SHP77 (cell line): ENCODE measurements at places on chromosomes 7 and 10.

DNA sequence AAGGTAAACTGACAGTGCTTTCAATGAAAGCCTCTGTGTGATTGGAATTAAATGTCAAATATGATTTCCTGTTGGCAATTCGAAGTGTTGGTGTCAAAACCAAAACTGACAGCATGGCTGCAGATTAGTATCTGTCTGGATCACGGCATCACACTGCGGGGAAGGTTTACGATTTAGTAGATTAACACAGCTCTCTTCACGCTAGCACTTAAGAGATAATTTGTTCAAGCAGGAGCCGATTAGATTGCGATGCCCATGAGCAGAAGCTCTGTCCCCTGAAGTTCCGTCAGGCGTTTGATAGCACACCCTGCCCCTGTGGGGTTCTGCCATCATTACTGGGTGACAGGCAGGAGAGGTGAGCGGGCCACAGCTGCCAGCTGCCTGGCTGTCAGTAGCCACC is 279.5 kb upstream of the AUTS2 start:
- no peak for DNase-seq

- no peak for DNase-seq
Observed at GRCh38 chr10:93392121-93392520, 90.0 kb downstream of the MYOF start.

GRCh38 chr10:76411729-76412435 is 980.5 kb downstream of the LRMDA start:
- no peak for DNase-seq

DNA sequence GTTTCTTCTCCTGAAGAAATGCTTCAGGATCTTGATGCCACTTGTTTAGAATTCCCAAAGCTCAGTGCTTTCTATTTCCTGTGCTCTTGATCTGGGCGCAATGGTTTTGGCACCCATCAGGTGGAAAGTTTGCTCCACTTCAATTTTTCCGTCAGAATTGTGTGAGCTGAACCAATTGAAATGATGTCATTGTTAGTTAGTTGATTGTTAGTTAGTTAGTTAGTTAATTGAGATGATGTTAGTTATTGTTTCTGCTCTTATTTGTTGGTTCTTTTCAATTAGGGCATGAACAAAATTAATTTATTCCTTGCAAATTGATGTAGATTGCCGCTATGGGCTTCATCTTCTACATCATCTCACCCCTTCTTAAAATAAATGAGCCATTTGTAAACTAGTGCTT is 252.6 kb downstream of the BAMBI start:
- no peak for DNase-seq

- DNase-seq: no peak
Observed at GRCh38 chr7:66899552-66900280, 21.3 kb upstream of the TMEM248 start.

GRCh38 chr7:150412518-150413488 is 33.7 kb downstream of the ZNF775 start:
- no peak for DNase-seq

DNA sequence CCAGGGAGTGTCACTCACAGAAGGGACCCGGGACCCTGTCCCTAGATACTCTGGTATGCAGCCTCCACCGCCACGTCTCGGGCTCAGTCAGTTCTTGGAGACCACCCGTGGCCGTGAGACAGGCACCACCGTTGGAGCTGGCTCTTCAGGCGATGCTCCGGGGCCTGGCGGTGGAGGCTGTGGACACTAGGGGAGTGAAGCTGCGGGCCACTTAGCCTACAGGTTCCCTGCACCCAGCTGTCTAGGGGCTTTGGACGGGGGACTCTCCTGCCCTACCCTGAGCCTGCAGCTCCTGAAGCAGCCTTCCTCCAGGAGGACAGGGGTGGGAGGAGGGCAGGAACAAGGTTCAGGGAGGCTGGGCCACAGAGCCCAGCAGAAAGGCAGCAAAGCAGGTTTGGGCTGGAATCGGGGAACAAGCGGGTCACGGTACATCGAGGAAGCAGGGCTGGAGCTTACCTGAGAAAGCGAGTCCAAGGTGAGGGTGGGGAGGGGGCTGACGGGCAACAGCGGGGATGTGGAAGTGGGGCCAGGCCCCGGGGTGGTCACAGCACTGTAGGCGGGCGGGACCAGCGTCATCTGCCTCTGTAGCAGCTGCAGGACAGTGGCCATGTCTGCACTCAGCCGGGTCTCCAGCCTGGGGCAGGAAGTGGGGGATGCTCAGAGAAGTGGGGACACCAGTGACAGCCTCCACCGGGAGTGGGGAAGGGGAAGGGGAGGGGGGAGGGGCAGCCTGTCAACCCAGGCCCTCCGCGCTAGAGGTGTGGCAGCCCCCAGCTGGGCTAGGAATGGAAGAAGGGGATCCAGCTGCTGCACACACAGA is 31.5 kb downstream of the KCNH2 start:
- DNase-seq: no peak

DNA sequence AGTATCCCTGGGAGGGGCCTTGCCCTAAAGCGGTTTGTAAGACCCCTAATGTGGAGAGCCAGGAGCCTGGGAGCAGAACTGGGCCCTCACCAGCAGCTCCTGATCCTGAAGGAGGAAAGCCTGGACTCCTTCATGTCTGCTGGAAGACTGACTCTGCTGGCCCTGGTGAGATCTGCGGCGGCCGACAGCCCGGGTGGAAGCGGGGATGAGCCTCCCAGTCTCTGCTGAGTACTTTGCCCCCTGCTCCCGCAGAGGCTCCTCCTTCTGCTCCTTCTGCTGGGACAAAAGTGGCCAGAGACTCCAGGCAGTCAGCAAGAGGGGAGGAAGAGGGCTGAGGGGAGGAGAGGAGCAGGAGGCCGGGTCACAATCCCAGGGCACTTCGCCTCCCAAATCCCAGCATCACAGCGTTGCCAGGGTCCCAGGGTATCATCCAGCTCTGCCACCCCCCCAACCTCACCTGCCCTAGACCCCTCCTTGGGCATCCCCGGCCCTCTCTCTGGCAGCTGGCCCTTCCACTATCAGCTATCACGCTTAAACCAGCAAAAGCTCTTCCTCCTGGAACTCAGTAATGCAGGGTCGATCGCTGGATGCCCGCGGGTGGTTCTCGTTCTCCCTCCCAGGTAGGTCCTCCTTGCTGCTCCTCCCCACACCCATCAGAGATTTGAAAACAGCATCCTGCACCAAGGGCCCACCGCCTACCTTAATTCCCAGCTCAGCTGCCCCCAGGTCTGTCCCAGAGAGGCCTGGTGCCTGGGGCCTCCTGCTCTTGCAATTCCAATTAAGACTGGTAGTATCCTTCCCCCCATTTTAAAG is 7.9 kb downstream of the TBATA start:
- no peak for DNase-seq

DNA sequence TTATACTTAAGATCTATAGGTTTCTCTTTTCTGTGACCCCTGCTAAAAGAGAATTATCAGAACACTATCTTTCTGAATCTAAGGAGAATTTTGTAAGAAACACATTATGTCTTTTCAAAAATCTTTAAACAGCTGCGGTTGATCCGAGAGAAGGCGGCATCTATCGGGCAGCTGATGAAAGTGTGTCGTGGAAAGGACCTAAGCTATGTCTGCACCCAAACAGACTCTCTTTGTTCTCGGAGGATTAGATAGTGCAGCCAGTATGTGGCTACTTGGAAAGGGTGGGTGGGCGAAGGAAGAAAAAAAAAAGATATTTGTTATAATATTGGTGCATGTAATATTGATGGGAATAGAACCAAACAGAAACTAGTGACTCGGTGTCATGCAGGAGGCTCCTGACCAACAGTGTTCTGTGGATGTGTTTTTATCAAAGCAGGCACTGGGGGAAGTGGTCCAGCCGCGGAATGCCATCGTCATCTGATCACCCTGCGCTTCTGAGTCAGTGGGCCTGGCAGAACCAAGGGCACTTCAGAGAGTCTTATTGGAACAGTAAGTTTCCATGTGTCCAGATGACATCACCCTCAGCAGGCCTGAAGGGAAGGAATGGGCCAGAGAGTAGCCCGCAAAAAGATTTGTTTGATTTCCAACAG is 509.7 kb upstream of the AKR1E2 start:
- no peak for DNase-seq

GRCh38 chr7:148701414-148701813 is 2.7 kb downstream of the CUL1 start:
- DNase-seq: no peak

GRCh38 chr10:33143160-33143728 is 185.2 kb upstream of the ITGB1 start:
- DNase-seq: no peak

DNA sequence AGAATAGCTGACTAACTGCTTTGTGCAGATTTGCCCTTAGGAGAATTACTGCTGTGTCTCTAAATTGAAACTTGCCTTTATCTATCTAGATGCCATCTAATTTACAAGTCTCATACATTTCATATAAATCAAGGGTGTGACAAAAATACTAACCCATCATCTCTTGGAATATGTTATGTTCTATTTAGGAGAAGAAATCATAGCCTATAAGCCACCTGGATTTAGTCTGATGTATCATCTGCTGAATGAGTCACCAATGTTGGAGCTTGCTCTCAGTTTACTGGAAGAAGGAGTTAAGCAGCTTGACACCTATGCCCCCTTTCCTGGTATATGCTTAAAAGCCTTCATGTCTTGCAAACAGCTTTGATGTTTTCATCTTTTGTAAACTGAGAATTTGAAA is 43.5 kb downstream of the NUP205 start:
- no peak for DNase-seq

DNA sequence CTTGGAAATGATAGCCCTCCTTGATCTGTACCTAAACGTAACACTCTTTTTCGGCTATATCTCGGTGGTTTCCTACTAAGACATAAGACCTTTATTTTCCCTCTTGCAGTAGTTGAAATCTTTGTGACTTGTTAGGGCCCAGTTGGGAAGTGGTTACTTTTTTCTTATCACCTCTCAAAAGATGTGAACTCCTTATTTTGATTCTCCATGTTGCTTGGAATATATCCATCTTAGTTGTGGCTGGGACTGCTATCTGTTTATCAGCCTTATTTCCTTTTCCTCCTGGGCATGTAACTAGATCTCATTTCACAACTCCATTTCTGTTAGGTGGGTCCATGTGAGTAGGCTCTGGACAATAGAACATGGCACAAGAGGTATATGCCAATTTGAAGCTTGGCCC is 4.1 kb upstream of the CPED1 start:
- no peak for DNase-seq

- DNase-seq: peak; percentile 20
Observed at GRCh38 chr7:126843336-126843735, 409.4 kb downstream of the GRM8 start.

DNA sequence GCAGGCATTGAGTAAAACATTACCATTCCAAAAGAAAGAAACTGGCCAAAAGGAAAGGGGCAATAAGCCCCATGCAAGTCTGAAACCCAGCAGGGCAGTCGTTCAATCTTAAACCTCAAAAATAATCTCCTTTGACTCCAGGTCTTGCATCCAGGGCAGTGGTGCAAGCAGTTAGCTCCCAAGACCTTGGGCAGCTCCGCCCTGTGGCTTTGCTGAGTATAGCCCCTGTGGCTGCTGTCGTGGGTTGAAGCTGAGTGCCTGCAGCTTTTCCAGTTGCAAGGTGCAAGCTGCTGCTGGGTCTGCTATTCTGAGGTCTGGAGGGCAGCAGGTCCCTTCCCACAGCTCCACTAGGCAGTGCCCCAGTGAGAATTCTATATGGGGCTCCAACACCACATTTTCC is 580.1 kb upstream of the AUTS2 start:
- no peak for DNase-seq

- DNase-seq: no peak
Observed at GRCh38 chr10:68434657-68435056, 27.6 kb upstream of the RUFY2 start.

DNA sequence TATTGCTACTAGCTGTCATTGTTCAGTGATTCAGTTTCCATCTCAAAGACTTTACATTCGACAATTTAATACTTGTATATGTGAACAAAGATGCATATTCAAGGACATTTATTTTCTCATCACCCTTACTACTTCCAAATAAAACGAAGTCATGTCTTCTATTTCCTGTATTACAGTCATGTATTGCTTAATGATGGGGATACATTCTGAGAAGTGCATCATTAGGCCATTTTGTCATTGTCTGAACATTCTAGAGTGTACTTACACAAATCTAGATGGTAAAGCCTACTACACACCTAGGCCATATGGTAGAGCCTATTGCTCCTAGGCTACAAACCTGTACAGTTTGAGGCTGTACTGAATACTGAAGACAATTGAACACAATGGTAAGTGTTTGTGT is 6.5 kb downstream of the C10orf95 start:
- no peak for DNase-seq

- DNase-seq: no peak
Observed at GRCh38 chr10:82294874-82295378, 419.9 kb downstream of the NRG3 start.

DNA sequence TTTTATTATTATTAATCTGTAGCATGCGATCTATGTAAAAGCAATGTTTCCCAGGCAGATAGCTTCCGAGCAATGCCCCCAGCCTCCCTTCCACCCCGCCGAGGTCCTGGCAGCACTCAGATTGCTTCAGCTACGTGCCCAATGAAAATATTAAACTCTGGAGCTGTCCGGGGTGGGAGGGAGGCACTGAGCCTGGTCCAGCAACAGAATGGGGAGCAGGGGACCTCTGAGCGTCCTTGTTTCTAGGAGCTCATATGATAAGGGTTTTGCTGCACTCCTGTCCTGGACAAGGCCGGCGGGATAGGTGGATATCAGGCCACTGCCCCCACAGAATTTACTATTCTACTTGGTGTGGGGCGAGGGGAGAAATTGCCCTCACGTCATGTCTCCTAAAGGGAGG is 44.5 kb upstream of the CDK1 start:
- no peak for DNase-seq

GRCh38 chr7:37108615-37109014 is 340.0 kb downstream of the ELMO1 start:
- no peak for DNase-seq

DNA sequence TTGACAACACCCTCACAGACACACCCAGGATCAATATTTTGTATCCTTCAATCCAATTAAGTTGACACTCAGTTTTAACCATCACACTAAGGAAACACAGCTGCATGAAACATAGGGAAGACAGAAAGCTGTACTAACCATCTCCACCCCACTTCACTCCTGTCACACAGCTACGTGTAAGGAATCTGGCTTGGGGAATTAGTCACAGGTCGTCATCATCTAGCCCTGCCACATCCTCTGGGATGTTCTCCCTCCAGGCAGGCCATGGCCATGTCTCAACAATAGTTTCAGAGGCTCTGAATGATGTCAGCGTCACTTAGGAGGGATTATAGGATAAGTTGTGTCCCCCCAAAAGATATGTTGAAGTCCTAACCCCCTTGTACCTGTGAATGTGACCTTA is 10.8 kb upstream of the SEMA3C start:
- DNase-seq: no peak

GRCh38 chr10:18306031-18306430 is 165.8 kb downstream of the CACNB2 start:
- no peak for DNase-seq

DNA sequence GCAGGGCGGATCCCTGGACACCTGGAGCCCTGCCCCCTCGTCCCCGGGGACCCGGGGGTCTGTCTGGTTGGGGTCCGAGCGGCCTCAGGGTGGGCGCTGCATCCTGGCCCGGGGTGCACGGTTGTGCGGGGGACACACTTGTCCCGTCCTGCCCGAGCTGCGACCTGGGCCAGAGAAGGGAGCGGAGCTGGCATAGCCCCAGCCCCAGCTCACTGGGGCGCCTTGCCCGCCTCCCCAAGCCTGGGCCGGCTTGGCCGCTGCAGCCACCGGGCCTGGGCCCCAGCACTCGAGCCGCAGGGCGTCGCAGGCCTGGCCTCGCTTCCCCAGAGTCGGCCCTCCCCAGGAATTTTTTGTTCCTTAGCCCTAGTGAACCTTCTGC is 54.5 kb downstream of the GLRX3 start:
- DNase-seq: no peak
